ENCODE measurements at places on chromosomes 2 and 18.

- DNase-seq = no peak
Measured at GRCh38 chr2:46056541-46056940, 240.7 kb upstream of the EPAS1 start.

GRCh38 chr18:70387027-70387426, 98.2 kb downstream of the SOCS6 start:
- DNase-seq = no peak

DNA sequence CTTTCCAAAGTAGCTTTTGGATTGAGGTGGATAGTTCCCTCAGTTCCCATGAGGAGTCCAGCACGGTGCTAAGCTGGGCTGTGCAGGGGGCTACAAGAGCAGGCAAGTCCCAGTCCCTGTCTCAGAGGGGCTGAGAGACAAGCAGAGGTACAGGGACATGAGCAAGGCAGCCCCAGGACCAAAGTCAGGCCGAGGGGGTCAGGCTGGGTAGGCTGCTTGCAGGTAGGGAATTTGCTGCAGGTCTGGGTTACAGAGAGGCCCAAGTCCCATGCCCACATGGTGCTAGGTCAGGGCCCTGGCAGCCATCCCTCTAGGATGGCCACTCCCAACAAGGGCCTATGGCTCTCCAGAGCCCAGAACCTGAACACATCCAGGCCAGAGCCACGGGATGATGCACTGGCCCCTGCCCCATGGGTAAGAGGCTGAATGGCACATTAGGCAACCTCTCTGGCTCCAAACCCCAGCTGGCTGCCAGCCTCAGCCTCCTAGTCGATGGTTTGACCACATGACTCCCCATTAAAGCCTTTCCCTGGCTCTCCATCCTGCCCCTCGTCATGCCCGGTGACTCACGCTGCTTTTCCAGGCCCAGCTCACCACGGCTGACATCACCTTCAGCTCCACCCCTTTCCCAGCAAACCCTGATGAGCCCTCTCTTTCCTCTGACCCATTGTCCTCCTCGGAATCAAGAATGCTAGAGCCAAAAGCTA, 83.7 kb downstream of the SDC1 start:
- peak; percentile 97 for DNase-seq

DNA sequence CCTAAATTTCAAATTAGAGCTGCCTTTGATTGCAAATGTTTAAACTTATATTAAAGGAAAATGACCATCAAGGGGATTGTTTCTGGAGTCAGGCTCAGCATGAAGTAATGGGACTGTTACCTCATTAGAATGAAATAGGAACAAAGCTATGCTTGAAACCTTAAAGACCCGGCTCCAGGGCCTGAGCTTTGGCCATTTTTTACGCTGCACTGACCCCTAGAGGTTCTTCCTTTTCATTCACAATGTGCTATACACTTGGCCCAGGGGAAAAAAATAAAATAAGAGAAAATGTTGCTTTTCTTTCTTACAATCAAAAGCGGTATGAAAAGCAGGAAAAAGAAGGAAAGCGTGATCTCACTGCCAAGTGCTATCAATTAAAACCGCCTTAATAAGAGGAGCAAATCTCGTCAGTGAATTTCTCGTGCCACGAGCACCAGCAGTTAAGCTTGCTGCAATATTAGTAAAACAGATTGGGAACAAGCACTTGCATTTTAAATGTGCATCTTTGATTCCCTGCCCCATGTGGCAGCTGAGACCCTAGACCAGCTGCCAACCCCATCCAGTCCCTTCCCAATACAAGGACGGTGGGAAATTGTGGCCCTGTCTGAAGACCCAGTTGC, 96.6 kb downstream of the MBD2 start:
- DNase-seq = peak; percentile 54

- DNase-seq = no peak
Measured at GRCh38 chr18:67218556-67218955, 298.0 kb downstream of the DSEL start.

Data from osteoblast (primary cell).